Activated T-cell treated with anti-CD3 and anti-CD28 coated beads, Interleukin-2, amount 50 U/mL, for 72 hours (primary cell): ENCODE measurements at places on chromosomes 13 and 19.

- no peak overlapping the region for H3K4me3 ChIP-seq
- peaks cover 30% of the 10 kb centered on the region for H3K4me1 ChIP-seq
- H3K36me3 ChIP-seq, result no peaks in the 10 kb centered on the region
- no peaks in the 10 kb centered on the region for H3K27me3 ChIP-seq
- H3K27ac ChIP-seq, result no peak overlapping the region
These were observed 157.0 kb downstream of the KDM4B start for GRCh38 chr19:5125797-5126497.

GRCh38 chr13:26628706-26629105 lies 71.2 kb downstream of the WASF3 start:
- H3K4me3 ChIP-seq, result no peak overlapping the region
- no peak overlapping the region for H3K27ac ChIP-seq
- no peaks in the 10 kb centered on the region for H3K27me3 ChIP-seq
- no peaks in the 10 kb centered on the region for H3K4me1 ChIP-seq
- DNase-seq, result no peak

DNA sequence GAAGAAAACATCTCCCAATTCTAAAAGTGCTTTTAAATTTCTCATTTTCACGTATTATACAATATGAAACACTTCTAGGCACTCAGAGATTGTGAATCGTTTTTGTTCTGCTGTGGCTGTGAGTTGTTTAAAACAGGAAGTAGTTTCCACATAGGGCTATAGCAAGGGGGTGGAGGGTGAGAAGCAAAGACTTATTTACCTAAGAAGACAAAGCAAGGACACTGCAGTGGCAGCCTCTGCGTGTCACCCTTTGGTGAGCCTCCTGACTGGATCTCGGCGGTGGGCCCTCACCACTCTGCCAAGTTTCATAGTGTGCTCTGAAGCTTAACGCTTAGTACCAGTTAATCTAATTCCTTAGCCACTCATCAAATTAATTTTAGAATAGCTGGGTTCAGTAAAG lies 56.8 kb downstream of the TNFSF13B start:
- DNase-seq, result no peak
- H3K4me3 ChIP-seq, result no peak overlapping the region
- no peaks in the 10 kb centered on the region for H3K27me3 ChIP-seq

DNA sequence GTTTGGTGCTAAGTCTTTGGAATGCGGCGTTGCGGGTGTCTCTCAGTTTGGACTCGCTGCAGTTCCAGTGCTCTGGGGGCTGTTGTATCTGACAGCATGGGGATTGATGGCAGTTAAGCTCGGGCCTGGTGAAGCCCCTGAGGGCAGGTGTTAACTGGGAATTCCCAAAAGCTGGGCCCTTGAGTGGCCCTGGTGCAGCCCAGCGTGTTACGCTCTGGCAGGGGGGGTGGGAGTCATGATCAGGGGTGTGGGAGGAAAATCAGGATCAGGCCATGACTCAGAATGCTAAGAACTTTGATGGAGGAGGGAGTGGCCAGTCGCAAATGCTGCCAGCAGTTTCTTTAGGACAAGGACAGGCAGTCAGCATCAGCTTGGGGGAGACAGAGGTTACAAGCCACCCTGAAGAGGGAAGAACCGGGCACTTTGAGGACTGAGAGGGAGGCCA lies 19.6 kb downstream of the AP2A1 start:
- no peak for DNase-seq
- H3K4me1 ChIP-seq, result peaks cover 8% of the 10 kb centered on the region
- H3K27ac ChIP-seq, result no peak overlapping the region
- no peak overlapping the region for H3K4me3 ChIP-seq

DNA sequence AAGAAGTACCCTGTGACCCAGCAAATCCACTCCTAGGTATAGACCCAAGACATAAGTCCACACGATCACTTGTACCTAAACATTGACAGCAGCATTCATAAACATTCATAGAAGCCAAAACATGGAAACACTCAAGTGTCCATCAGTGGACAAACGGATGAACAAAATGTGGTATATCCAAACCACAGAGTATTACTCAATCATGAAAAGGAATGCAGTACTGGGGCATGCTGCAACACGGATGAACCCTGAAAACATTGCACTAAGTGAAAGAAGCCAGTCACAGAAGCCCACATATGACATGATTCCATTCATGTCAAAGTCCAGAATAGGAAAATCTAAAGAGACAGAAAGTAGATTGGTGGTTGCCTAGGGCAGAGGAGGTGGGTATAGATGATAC lies 22.8 kb upstream of the CCNE1 start:
- H3K4me1 ChIP-seq, result peaks cover 12% of the 10 kb centered on the region
- no peaks in the 10 kb centered on the region for H3K27me3 ChIP-seq
- no peak for DNase-seq
- no peak overlapping the region for H3K4me3 ChIP-seq

GRCh38 chr19:34126966-34127365 lies 45.3 kb upstream of the LSM14A start:
- no peaks in the 10 kb centered on the region for H3K4me1 ChIP-seq
- DNase-seq, result no peak
- no peak overlapping the region for H3K4me3 ChIP-seq
- H3K27ac ChIP-seq, result no peak overlapping the region
- no peaks in the 10 kb centered on the region for H3K27me3 ChIP-seq
